HuH-7.5 (cell line): ENCODE measurements at places on chromosomes 2 and 18.

DNA sequence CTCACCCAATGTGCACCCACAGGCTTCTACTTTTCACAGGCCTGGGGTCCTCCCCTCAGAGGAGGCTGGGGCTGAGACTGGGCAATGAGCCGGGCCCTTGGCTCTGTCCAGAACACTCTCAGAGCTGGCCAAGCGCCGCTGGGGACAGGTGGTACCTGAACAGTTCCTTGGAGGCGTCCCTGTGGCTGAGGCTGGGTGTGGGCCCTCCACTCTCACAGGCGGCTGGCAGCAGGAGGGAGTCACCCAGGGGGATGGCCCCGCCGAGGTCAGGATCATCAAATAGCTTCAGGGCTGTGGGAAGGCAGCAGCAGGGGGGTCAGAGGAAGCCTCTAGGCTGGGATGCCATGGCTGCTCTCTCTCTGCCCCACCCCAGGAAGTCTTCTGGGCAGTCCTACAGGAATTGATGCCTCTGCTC lies 27.1 kb downstream of the HS1BP3 start:
- no peak for DNase-seq

DNA sequence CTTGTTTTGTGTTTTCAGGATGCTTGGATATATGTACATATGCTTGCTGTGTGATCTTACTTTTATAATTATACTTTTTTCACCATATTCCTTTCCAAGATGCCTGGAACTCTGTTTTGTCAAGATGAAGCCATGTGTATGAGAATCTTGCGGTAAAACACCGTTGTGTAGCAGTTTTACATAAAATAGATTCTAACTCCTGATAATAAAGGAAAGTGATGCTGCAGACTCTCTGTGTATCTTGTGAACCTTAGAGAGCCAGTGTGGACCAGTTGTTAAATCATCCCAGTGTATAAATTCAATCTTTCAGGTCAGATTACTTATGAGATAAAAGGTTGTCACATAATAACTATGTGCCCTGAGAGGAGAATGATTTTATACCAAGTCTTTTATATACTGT lies 12.5 kb upstream of the ITGA4 start:
- no peak for DNase-seq

- DNase-seq, result peak; percentile 32
These were observed 54.1 kb downstream of the EPB41L5 start for GRCh38 chr2:120066800-120067547.

GRCh38 chr2:45278365-45279078 lies 269.3 kb upstream of the SIX2 start:
- no peak for DNase-seq

DNA sequence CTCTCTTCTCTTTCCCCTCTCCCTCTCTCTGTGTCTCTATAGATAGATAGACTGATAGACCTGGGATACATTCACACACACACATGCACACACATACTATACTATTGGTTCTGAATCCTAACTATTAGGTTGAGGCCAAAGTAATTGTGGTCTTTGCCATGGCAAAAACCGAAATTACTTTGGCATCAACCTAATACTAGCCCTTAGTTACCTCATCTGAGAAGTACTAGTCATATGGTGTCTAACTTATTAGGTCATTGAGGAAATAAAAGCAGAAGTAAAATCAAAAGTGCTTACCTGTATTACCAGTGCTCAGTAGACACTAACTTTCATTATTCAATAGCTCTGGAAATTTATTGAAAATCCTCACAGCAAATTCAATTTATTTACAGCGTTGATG lies 451.5 kb downstream of the EPHA4 start:
- DNase-seq, result no peak

DNA sequence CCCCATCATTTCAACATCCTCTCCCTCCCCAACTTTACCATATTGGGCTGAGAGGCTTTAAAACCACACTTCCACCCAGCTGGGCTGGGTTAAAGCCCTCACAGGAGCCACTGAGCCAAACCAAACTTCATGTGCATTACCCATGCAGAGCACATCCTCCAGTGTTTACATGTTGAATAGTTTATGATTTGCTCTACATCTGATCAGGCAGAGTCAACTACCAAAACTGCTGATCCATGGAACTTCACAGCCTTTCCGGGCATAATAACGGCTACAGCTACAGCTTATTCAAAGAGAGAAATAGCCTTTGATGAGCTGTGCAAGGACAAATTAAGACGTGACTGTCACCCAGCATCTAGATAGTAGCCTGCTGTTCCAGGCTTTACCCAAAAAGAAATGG lies 39.0 kb downstream of the MAIP1 start:
- DNase-seq, result no peak
